ENCODE measurements at places on chromosomes 1 and 21.

DNA sequence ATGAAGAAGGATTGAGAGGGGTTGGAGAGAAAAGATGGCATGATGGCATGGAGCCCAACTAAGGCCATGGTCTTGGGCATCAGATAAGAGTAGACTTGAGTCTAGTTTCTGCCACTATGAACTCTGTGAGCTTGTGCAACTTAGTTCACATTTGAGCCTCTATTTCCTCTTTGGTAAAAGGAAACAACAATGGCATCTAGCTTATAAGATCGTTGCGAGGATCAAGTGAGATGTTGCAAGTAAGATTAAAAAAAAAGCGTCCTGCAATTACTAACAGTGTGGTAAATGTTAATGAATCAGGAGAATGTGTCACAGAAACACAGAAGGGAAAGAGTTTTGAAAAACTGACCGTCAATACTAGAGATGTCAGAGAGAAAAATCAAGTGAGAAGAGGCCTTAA lies 202.9 kb upstream of the FGGY start:
- no peak for DNase-seq

DNA sequence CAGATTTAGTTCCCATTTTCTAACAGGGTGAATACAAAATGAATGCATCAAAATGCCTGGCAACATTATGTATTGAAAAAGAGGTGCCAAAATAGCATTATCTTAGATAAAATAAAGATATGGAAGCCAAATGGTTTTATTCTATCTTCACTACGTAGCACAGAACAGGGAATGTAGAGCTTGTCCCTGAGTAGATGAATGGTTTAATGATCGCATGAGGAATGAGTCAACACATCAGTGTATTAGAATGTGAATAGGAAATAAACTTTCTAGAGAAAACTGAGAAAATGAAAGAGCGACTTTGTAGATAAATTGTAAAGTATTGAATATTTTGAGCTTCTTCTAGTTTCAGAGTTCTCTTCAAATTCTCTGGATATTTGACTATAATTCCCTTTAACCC lies 74.3 kb downstream of the BRINP3 start:
- DNase-seq: no peak

GRCh38 chr1:199272628-199273086 lies 633.8 kb downstream of the PTPRC start:
- DNase-seq: no peak

DNA sequence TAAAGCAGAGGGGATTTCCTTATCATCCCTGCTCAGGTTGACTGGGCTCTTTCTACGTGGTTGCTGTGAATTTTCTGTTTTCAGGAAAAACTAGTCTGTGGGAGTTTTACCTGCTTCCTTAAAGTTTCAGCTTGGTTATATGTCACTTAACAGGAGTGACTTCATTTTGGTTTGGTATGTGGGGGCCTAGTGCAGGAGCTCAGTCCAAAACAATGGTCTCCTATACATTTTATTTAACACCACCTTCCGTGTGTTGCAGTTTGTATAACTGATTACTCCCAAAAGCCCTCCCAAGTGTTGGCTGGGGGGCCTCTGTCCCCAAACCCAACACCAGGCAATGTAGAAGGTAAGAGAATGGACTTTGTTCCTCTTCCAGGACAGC lies 5.3 kb downstream of the IL23R start:
- DNase-seq: no peak

DNA sequence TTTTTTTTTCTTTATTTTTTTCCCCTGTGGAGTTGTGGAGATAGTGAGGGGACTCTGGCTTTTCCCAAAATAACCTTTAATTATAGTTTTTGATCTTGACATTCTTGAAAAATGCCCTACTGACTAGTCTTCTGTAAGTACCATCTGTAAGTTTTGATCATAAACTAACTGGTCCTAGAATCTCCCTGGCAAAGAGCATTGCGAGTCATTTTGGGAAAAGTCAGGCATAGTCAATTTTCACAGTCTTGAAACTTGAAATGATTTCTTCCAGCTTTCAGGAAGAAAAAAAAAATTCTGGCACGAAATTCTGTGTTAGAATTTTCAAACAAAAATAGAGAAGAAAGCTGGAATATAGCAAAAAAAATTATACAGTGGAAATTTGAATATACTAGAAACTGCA lies 181.2 kb upstream of the SNX7 start:
- no peak for DNase-seq

- DNase-seq: no peak
Measured at GRCh38 chr1:33853431-33853830, 10.4 kb upstream of the HMGB4 start.

GRCh38 chr21:41956926-41957729 lies 3.3 kb upstream of the C2CD2 start:
- no peak for DNase-seq

GRCh38 chr1:31809698-31810097 lies 6.1 kb downstream of the SPOCD1 start:
- no peak for DNase-seq

DNA sequence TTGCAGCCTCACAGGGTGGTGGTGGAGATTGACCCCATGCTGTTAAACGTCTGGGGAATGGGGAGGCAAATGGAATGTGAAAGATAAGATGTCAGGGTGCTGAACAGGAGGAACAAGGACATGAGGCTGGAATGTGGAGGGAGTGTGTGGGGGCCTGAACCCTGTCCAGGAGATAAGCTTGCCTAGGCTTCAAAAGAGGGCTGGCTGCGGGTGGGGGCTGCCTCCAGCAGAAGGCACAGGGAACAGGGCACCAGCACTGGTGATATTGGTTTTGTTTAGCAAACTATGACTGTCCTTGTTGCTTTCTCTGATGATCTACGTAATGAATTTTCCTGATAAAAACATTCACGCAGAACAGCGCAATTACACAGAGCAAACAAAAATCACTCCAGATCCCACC lies 52.4 kb upstream of the LRP8 start:
- DNase-seq: no peak

DNA sequence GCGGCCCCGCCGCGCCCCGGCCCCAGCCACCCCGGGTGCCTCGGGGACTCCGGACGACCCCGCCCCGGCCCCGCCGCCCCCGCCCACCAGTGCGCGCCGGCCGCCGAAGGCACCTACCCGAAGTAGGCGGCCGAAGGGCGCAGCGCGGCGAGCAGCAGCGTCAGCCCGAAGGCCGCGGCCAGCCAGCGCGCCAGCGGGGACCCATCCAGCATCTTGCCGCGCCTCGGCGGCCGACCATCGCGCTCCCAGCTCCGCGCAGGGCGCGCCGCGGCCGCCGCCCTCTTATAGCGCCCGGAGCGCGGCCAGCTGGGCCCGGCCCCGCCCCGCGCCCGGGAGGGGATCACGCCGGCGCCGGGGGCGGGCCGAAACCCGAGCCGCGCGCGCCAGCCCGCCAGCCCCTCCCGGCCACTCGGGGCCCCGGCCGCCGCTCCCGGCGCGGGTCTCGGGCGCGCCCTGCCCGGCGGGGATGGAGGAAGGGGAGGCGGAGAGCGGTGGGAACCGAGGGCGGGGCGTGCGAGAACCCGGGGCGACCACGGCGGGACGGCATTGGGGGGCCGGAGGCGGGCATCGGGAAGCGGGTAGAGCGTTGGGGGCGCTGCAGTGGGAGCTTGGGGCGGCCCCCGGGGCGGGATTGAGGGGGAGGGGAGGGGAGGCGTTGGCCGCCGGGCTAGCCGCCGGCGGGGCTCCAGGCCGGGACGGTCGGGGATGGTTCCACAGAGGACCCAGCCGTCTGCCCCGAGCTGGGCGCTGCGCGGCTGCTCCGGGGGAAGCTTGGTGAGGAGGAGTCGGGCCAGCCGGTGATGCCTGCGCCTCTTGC lies at the start of gene WNT9A:
Gene WNT9A (minus strand): TSS at position 257 of the 817 bp plus-strand sequence. CDS start 45 bp downstream, at position 212.
- no peak for DNase-seq

DNA sequence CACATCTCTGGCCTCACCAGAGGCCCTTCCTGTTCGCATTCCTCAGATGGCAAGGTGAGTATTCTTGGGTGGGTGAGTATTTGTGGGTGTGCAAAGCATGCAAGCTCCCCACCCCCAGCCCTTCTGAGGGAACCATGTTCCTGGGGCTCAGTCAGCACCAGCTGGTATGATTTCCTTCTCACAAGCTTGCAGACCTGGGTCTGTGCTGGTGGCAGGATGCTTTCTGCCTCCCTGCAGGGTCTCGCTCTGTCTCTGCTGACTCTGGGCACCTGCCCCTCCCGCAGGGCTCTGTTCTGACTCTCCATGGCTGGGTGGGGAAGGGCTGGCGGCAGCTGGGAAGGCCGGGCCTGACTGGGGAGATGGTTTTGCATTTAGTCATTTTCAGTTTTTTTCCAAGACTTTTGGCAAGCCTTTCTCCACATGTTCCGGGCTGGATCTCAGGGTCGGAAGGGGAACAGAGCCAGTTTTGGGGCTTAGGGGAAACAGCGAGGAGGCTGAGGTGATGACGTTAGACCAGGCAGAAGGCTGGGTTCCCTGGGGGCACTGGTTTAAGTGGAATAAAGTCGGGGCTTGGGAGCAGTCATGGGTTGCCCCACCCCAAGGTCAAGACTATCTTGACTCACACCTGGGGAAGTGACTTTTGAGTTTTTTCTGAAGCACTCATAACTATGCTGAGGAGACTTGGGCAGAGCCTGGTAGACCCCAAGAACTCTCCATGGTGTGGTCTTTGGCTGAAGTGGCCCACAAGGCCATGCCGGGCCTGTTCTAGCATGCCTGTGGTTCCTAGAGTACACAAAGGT lies 6.2 kb downstream of the RASSF5 start:
- DNase-seq: no peak

- DNase-seq: no peak
Measured at GRCh38 chr1:226661965-226662364, 77.1 kb downstream of the ITPKB start.

DNA sequence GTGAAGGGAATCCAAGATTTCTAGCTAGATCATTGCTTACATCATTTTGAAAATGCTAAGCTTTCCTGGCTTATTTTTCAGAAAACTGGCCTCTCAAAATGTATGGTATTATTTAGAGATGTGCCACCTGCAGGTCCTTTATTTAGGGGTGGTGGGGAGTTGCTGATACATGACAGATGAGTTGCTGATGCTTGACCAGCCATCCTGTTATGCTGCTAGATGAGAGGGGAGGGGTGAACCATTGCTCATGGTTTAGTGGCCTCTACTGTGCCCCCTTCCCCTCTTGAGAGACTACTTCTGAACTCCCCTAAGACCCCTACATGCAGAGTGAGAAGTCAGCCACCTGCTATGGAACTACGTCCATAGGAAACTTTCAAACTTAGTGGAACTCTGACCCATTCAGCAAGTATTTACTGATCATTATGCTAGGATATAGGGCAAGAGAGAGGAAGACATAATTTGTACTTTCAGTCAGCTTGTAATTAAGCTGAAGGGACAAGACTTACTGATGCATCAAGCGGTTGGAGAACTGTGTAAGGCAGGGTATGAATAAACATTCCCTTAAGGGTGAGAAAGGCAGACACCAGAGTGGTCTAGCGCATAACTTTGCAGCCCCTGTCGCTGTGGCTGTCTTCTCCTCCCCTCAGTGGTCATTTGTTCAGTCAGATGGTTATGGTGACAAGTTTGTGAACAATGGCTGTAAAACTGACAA lies 34.6 kb downstream of the SLAMF6 start:
- no peak for DNase-seq

DNA sequence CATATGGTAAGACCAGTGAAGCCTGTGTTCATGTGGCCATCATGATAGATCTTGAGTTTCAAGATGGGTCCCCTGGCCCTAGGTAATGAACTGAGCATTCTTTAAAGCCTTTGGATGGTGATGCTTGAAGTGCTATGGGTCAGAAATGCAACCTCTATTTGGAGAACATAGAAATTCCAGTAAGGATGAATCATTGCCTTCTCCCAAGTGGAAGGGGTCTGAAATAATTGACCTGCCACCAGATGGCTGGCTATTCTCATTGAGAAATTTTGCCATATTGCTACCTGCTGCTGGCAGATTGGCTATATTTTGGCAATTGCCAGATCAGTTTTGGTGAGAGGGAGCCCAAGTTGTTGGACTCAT lies 739 bp upstream of the IFI6 start:
- DNase-seq: no peak

DNA sequence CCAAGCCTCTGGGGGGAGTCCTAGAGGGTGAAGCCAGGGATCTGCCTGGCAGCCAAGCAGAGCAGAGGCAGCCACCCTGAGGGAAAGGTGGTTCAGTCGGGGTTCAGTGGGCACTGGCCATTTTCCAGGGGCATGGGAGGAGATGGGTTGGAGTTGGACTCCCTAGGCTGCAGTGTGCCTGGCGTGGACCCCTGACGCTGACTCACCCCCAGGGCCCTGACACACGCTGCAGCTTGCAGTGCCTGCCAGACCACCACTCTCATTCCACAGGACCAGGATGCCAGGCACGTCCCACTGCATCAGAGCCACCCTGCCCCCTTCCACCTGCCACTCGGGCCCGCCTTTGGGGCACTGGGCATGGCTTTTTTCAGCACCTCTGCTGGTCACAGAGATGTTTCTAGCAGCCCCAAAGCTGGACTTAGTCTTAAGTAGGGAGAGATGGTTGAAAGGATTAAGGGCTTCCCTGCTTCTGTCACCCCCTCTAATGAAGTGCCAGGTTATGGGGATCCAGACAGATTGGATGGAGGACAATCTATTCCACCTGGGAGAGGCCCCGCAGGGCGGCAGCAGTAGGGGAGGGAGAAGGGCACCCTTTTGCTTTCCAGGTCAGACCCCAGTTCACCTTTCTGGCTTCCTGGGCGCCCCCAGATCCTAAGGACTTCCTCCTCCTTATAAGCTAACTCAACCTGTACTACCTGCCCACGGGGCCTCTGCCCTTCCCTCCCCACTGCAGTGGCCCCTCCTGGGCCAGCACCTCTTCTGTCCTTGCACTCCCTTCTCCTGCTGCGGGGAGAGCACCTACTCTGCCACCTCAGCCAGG lies 1.6 kb downstream of the SYT2 start:
- no peak for DNase-seq

DNA sequence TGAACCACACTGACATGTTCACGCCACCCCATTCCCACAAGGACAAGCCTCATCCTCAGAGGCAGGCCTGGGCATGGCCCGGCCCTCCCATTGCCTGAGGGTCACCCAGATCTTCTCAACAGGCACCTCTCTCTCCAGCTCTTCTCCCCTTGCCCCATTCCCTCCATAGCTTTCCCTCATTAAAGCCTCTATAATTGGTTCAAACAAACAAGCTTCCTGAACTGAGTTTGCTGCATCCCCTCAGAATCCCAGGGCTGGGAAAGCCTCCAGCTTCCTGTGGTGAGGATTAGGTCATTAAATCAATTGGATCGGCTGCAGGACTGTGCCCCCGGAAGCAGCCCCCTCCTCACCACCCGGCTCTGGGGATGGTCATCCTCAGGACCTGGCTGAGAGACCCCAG lies 18.9 kb downstream of the CTNNBIP1 start:
- no peak for DNase-seq

GRCh38 chr21:15152591-15152990 lies 87.8 kb upstream of the NRIP1 start:
- DNase-seq: no peak

GRCh38 chr1:208237241-208237640 lies 6.9 kb downstream of the PLXNA2 start:
- no peak for DNase-seq
